GDM1 (cell line): ENCODE measurements at places on chromosomes 11 and 22.

- no peak for DNase-seq
Observed at GRCh38 chr11:134701564-134702165, 289.6 kb upstream of the B3GAT1 start.

GRCh38 chr11:30879322-30880005 is 293.3 kb upstream of the MPPED2 start:
- no peak for DNase-seq

DNA sequence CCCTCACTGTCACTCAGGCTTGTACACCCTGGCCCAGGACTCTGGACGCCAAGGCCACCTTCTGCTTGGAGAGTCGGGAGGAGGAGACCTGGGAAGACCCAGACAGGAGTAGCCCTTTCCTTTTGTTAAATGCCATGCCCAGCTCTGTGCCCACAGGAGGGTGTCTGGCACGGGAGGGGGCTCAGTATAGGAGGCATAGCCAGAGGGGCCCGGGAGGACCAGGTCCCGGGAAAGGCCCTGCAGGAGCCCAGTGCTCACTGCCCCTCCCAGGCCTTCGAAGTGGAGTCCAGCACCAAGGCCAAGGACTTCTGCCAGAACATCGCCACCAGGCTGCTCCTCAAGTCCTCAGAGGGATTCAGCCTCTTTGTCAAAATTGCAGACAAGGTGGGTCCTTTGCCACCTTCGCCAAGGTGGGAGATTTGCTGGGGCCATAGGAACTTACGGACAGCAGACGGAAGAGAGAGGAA is 79.0 kb downstream of the MYO7A start:
- DNase-seq: no peak

DNA sequence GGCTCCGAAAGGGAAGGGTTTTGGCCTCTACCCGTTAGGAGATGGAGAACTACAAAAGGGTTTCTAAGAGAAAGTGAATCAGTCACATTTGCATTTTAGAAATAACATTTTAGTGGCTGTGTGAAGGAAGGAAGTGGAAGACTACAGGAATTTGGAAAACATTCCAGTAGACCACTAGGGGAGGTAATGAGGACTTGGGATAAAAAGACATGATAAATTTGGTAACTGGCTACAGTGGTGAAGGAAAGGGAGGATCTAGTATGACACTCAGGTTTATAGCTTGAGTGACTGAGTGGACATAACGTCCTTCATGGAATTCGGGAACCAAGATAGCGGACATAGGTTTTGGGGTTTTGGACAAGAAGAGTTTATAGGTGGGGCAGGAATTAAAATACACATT is 7.0 kb upstream of the RRM1 start:
- DNase-seq: no peak

- no peak for DNase-seq
Observed at GRCh38 chr22:37016134-37016910, 2.9 kb downstream of the TST start.

GRCh38 chr22:45688600-45689080 is 17.0 kb downstream of the ATXN10 start:
- DNase-seq: no peak

DNA sequence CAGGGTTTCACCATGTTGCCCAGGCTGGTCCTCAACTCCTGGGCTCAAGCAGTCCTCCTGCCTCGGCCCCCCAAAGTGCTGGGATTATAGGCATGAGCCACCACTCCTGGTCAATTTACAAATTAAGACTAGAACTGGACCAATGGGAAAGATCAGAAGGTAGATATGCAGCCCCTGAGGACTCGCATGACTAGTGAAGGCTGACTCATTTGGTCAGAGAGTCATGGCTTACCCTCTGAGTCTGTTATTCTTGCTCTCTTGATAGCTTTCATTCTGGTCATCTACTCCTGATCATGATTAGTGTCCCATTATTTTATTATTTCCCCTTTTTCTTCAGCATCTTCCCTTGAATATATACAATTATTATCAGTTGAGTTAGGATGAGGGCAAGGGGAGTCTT is 2.7 kb upstream of the LDHAL6A start:
- DNase-seq: no peak

- DNase-seq: no peak
Observed at GRCh38 chr11:56750190-56750589, 1.7 kb upstream of the OR9G4 start.

DNA sequence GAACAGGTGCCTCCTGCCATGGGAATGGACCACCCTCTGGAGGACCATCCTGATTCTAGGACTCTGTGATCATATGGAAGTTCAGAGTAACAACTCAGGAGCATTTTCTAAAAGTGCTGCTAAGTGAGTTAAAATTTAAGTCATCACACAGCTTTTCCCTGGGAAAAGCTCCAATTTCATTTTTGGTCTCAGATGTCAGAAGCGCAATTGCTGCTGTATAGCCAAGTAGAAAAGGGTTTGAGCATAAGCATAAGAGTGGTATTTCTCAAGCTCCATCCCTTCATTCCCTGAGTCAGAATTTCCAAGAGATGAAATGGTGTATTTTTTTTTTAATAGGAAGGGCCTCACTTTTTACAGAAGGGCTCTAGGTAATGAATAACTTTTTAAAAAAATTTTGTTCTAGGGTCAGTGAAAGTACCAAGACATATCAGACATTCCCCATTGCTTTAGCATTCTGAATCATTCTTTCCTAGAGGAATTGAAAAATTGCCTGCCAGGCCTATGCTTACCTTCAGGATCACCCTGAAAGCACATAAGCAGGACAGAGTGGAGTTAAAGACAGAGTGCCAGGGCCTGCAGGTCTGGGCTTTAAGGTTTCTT is 564.5 kb upstream of the ISX start:
- no peak for DNase-seq

DNA sequence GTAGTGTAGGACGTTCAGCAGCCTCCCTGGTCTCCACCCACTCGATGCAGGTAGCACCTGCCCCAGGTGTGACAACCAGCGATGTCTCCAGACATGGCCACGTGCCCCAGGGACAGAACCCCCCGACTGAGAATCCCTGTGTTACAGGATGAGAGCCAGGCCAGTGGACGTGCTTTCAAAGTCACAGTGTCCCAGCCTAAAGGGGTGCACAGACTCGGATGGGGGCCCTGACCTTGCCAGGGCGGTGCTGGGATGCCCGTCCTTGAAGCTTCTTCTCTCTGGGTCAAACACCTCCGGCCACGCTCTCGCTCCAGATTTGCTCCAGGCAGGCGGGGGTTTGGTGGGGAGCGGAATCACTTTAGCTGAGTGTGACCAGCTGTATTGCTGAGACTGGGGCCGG is 23.3 kb upstream of the GAL start:
- no peak for DNase-seq

- no peak for DNase-seq
Observed at GRCh38 chr22:42313204-42313603, 42.8 kb upstream of the TCF20 start.

DNA sequence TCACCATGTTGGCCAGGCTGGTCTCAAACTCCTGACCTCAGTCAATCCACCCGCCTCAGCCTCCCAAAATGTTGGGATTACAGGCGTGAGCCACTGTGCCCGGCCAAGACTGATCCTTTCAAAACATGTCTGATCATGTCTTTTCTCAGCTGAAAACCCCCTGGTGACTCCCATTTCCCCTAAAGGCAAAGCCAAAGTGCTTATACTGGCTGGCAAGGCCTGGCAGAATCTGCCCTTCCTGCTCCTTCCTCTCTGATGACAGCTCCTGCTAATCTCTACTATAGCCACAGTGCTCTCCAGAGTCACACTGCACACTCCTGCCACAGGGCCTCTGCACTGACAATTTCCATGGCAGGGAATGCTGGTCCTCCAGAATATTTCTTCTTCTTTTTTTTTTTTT is 2.6 kb upstream of the MCHR1 start:
- DNase-seq: no peak

DNA sequence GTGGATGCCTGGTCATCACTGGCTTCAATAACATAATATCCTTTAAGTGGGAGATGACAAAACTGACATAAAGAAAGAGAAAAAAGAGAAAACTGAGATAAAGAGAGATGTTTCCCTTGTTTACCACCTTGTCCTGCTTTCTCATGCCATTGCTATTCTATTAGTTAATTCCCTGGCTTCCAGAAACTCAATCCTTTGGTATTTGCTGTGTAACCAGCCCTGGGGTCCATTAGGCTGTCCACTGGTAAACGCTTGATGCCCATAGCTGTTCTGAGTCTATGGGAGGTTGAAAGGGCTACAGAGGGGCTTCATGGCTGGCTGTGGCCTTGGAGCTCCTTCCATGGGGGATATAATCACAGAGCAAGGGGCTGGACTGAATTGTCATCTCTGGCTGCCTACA is 243.4 kb upstream of the PLET1 start:
- DNase-seq: no peak

DNA sequence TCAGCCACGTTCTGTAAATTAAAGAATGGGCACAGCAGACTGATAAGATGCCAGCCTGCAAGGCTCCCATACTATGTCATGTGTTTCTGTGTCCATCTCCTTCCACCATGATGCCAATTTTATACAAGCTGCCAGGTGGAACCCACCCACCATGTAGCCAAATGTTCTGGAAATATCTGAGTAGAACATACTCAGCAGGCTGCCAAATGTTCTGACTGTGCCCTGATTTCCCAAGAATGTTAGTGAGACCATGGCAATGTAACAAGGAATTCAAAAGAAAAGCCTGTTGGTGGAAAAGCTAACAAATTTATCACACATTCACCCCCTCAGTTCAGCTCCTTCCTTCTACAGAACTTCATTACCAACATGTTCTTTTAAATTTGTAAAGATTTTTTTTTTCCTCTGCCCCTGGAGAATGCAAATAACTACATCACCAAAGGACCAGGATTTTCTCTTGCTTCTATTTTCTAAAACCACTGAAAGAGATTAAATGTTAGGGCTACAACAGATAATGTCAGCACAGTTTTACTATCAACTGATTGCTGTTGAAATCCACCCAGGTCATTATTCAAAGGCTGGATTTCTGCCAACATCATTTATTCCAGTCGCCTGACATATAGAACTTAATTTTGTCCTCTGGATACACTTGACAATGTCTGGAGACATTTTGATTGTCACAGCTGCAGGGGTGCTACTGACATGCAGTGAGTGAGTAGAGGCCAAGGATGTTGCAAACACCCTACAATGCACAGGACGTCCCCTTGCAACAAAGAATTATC is 3.1 kb downstream of the DMC1 start:
- no peak for DNase-seq

DNA sequence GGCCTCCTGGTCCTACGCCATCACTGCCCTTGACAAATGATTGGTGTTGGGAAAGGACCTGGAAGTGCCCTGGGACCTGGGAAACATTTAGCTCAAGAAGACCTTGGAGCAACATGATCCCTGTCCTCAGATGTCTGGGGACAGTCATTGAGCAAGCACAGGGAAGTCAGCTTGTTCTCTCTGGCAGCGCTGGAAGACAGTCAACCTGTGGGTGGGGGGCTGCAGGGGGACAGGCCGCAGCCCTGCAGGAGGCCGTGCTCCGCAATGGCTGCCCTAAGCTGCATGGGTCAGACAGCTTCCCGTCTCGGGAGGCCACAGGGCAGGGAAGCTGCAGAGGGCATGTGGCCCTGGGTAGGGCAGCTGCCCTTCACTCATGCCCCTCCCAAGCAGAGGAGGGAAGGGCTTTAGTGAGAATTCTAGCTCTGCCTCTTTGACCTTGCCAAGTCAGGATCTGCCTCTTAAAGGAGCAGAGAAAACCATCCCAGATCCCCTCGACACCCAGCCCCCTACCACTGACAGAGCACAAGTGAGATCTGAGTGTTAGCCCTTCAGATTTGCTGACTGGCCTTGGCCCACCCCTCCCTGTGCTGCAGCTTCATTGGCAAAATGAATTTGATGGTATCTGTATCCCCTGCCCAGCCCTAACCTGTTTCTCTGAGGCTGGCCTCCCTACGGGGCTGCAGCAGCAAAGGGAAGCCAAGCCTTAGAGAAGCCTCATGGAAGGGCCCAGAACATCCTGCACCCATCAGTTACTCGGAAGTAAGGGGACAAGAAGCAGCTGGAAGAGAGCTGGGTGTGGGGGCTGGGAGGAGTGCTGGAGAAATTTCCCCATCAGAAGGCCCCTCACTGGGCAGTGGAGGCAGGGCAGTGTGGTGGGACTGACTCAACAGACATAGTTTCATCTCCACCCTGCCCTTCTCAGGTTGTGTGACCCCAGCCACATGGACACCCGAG is 6.2 kb upstream of the SREBF2 start:
- no peak for DNase-seq

DNA sequence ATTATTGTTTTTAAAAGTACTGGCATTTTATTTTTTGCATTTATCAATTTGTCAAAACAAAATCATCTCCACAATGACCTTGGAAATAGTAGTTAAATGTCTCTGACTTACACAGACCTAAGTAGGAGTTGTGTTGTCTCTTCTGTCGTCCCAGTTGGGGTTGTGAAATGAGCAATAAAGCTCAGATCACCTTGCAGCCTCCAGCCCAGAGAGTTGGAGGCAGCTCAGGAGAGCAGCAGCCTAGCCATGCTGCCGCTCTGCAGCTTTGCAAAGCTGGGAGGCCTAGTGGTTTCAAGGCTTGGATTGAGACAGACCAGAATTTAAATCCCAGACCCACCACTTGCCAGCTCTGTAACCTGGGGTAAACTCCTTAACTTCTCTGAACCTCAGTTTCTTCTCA is 65.2 kb upstream of the CRYBB3 start:
- DNase-seq: no peak

DNA sequence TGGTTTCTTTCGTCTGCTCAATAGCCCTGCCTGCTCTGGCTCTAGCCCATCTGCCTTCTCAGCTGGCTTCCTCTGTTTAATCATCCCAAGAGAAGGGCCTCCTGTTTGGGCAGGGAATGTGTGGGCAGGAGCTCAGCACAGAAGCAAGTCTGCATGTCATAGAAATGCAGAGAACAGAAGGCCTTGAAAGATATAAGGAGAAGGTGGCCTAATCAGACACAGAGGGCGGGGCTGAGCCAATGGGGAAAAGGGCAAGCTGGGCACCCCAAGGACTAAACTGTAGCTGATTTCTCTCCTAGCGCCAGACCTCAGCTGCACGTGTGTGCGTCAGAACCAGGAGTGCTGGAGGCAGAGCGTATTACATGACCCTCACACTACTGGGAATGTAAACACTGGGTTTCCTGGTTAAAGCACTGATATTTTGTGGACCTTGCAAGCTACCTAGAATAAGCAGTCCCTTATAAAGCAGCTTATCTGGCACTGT is 7.6 kb upstream of the CCKBR start:
- no peak for DNase-seq

GRCh38 chr11:66691311-66691980 is 13.8 kb upstream of the RBM4B start:
- no peak for DNase-seq

DNA sequence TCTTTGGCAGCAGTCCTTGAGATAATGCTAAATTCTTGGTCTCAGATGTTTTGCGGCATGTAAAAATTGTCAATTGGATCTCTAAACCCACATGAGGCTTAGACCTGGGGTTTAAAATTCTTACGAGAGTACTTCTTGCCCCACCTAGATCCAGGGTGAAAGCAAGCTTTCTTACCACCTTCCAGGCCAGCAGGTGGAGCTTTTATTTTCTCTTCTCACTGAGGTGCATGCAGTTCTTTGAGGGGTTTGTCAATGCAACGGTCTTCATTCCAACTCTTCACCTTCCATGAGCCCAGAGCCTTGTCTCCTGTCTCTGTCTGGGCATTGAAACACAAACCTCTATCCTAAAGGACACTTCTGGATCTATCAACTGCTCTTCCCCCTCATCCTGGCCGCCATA is 154.1 kb downstream of the MYO18B start:
- no peak for DNase-seq
